ENCODE measurements at places on chromosomes 7 and 10.

- no peak for DNase-seq
Observed at GRCh38 chr10:101040061-101040460, 9.0 kb downstream of the SFXN3 start.

- no peak for DNase-seq
Observed at GRCh38 chr7:155604504-155604997, 39.9 kb upstream of the RBM33 start.

- DNase-seq = no peak
Observed at GRCh38 chr7:51229106-51229537, 87.5 kb downstream of the COBL start.

GRCh38 chr7:26284995-26285632 is 6.5 kb upstream of the SNX10 start:
- DNase-seq = no peak

Data from stimulated activated CD8-positive, alpha-beta memory T cell treated with anti-CD3 and anti-CD28 coated beads, Interleukin-7, amount 100 ng/mL, for 1 hour (primary cell).